CD8-positive, alpha-beta memory T cell (primary cell): ENCODE measurements at places on chromosomes 16 and 17. TPM values are rescaled to one million over a fixed set of nuclear protein-coding genes. Genes with fewer than 3 reads are reported as not detected.

GRCh38 chr17:63774969-63775265, 947 bp downstream of the DDX42 start:
- no peak for DNase-seq

The KRT28 gene
- total RNA-seq = not detected

The KRT24 gene
- total RNA-seq = not detected

The WDR45B gene
- total RNA-seq = 49.1 TPM

GRCh38 chr17:61395409-61395982, 4.1 kb upstream of the TBX2 start:
- DNase-seq = no peak

The VAT1L gene
- total RNA-seq = not detected

DNA sequence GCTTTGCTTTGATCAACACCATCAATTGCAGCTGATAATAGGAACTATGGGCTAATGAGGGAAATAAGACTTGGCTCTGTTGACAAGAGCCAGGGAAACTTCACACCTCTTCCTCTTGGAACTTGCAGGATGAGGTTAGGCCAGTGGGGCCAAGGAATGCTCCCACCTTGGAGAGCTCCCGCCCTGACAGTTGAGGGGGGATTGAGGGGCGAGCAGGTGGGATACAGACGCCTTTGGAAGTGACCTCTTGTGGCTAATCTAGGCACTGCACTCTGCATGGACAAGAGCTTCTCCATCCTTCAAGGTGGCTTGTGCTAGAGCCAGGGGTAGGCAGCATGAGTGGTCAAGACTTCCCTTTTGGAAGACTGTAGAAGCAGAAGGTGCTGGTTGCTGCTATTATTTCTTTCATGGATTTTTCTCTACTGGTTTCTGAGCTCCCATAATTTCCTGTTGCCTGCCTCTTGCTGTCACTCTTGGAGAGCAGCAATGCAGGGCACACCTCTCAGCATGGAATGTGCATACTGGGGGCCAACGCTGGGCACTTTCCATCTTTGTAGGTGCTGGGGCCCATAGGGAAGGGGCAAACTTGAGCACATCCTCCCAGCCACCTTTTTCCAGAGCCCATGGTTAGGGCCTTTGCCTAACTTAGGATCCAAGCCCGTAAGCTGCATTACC, 2.3 kb upstream of the PHF12 start:
- peak; percentile 45 for DNase-seq

- DNase-seq = no peak
These were observed 3.6 kb downstream of the NDUFAF8 start for GRCh38 chr17:81242421-81243332.

The ASGR1 gene
- total RNA-seq = 0.55 TPM

DNA sequence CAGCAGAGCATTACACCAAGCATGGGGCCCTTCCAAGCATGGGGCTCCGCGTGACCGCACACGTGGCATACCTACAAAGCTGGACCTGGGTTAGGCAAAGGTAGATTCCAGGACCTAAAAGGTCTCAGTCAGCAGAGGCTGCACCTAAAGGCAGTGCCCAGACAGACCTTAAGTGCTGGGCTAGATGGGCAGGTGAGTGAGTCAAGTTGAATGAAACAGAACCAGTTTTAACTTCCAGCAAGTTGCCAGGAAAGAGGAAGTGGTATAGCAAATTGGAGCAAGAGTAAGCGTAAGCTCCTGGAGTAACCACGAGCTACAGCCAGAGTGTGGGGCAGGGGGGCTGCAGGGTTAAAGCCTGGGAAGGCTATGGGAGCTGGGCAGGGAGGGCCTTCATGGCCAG, 49.5 kb downstream of the SRCIN1 start:
- no peak for DNase-seq

The PYY gene
- total RNA-seq = not detected

The CHRNE gene
- total RNA-seq = 0.37 TPM

The EVPLL gene
- not detected for total RNA-seq

DNA sequence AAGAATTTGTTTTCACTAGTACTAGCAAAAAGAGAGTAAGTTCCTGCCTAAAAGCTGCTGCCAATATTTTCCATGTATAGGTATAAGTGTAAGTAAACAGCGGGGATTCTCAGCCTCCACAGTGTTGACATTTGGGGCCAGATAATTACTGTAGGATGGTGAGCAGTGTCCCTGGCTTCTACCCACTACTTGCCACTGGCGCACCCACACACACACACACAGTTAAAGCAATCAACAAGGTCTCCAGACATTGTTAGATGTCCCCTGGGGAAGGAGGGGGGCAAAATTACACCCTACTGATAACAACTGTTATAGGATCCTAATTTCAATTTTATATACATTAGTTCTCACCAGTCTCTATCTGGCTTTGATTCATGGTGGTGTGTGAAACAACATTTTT, 417.0 kb upstream of the PSMD7 start:
- DNase-seq = no peak

- DNase-seq = no peak
These were observed 66.4 kb downstream of the SCNN1B start for GRCh38 chr16:23368469-23368868.

DNA sequence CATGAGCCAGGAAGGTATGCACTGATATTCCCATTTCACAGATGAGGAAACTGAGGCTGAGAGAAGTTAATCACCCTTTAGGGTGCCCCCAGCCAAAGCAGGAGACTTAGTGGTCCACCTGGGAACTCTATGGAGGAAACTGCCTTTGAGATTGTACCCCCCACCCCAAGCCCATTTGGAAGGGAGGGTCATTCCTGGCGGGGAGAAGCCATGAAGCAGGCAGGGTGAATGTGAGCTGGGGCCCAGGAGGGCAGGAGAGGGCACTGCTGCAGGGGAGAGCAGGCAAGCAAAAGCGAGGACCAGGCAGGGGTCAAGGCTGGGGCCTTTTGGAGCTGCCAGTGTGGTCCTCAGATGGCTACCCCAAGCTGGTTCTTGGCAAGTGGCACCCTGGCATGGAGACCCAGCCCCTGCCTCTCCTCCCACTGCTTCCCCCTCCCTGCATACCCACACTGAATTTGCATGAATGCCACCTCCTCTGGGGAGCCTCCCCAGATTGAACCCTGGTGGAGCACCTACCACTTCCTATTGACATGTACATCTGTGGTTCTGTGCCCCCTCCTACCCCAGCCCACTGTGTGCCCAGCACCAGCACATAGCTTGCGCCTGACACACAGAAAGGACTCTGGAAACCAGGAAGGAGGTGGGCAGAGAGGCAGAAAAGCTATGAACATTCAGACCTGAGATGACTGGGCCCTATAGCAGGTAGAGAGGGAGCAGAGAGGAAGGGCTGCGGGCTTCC, 965 bp upstream of the TMC6 start:
- no peak for DNase-seq

DNA sequence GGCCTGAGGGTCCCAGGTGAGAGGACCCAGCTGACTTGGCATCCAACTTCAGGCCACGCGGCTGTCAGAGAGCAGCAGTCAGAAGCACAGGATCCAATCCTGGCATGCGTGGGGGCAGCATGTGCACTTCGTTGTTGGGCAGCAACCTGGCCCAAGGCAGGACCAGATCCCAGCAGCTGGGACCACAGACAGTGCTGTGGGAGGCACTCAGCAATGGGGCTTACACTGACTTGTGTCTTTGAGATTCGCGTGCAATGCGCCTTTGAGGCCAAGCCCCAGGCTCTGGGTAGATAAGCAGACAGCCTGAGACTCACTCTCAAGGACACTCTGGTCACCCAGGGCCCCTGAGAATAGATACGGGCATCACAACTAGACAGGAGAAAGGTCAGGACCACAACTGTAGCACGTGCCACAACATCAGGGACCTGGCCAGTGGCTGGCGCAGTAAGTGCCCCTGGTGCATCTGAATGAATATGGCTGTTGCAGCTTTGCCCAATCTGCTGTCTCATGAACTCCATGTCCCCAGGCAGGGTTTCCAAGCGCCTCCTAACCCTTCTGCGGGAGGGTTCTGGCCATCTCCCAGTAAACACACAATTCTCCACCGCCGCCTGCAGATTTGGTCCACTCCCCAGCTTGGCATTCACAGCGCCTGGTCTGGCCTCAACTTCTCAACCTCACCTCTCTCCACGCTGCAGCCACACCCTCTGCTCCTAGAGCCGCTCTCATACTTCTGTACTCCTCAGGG, 3.2 kb downstream of the PAM16 start:
- DNase-seq = no peak

GRCh38 chr17:66604376-66604775, 230.5 kb upstream of the CACNG5 start:
- DNase-seq = no peak

DNA sequence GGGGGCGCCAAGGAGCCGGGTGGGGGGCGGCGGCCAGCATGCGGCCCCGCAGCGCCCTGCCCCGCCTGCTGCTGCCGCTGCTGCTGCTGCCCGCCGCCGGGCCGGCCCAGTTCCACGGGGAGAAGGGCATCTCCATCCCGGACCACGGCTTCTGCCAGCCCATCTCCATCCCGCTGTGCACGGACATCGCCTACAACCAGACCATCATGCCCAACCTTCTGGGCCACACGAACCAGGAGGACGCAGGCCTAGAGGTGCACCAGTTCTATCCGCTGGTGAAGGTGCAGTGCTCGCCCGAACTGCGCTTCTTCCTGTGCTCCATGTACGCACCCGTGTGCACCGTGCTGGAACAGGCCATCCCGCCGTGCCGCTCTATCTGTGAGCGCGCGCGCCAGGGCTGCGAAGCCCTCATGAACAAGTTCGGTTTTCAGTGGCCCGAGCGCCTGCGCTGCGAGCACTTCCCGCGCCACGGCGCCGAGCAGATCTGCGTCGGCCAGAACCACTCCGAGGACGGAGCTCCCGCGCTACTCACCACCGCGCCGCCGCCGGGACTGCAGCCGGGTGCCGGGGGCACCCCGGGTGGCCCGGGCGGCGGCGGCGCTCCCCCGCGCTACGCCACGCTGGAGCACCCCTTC, 484 bp downstream of the FZD2 start:
- no peak for DNase-seq

- DNase-seq = no peak
These were observed 36.3 kb upstream of the TEKT1 start for GRCh38 chr17:6867849-6868248.

GRCh38 chr17:80183581-80184422, 14.0 kb downstream of the CARD14 start:
- DNase-seq = no peak

DNA sequence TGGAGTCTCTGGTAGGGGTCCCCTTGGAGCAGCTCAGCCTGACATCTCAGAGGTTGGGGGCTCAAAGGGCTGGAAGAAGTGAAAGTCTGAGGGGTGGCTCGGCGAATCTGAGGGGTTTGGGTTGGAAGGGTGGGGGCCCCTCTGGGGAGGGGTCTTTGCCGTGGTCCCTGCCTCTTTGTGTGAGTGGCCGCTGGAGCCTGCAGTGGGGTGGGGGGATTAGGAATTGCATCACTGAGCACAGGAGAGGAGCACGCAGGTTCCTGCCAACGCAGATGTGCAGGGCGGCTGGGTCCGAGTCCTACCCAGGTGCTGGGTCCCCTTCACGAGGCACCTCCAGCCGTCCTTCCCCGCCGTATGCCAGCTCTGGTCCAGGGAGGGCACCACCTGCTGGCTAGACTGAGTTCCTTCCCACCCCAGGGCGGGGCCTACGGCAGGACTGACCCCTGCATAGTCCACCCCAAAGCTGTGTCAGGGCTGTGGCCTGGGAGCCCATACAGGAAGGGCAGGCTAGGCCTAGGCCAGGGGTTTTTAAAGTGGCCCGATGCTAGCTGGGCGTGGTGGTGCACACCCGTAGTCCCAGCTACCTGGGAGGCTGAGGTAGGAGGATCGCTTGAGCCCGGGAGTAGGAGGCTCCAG, 9.9 kb downstream of the FMNL1 start:
- no peak for DNase-seq

DNA sequence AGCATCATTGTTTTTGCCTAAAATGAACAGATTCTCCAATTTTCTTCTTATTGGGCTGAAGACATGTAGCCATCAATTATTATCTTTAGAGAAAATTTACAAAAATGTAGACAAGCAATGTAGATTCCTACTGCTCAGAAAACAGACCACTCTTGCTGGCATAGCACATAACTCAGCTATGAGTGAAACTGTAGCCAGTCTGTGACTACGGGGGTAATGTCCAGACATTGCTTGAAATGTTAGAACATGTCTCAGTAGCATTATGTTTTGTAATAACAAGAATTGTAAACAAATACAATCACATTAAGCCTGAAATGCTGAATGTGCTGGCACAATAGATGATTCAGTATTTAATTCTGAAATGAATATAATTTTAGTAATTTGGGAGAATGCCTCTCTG, 265.7 kb upstream of the KCNJ16 start:
- no peak for DNase-seq

DNA sequence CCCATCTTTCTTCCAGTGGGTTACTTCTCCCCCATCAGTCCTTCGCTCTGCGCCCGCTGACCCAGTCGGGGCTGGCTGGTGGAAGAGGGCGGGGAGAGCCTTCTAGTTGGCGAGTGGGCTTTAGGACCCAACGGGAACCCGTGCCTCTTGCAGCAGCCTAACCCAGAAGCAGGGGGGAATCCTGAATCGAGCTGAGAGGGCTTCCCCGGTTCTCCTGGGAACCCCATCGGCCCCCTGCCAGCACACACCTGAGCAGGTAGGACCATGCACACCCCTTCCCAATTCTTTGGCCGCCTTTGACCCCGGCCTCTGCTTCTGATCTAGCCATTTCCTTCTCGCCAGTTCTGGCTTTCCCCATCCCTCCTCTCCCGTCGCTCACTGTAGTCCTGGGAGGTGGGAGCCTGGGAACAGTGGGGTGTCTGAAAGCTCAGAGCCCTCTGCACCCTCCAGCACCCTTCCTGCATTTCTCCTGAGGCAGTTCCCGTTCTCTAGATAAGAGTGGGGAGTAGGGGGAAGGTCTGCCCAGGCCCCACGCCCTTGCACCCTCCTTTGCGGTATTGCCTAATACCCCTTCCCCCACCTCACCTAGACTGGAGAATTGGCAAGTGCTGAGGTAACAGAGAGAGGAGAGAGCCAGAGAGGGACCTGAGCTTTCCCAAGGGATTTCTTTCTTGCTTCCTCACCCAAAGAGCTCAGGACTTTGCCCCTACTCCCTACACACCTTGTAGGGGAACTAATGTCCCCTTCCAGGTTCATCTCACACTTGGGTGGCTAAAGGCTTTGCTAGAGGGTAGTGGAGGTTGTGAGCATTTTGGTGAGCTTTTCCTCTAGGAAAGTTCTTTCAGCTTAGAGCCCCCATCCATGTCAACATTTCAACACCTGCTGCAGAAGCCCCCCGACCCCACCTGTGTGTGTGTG, at the start of gene RARA:
Gene RARA, plus strand, starts transcription at position 150 of the 918 bp plus-strand sequence. CDS start 22,039 bp downstream, outside the sequence.
- no peak for DNase-seq

The RPS2 gene
- total RNA-seq = 5,213 TPM

DNA sequence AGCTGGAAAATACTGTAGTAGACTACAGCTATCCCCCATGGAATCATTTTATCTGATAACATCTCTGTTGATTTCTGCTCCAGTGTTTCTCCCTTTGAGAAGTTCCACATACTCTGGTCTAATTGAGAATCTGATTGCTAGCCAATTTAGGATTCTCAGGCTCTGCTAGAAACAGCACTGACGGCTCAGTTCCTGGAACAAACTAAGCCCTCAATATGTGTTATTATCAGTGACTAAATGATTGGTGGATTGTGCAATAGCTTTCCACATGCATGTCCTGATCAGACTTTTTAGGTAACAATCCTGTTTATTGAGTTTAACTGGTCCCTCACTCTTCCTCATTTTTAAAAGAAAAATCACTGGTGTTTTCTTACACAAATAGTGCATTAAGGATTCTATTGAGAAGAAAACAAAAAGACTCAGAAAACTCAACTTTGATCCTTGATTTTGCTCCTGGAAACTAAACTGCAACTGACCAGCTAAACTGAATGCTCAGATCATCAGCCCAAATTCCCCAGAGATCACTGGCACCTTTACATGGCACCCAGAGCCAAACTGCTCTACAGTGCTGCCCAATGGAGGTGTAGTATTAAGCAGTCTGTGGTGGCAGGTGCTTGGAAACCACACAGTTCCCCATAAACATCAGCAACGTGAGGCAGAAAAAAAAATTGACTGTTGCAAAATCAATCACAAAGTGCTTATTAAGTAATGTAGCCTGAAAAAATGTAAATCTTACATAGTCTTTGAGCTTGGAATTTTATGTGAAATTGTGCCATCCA, 423.7 kb downstream of the TOX3 start:
- DNase-seq = no peak
